ENCODE measurements at places on chromosomes 1 and 21.
A peak's percentile ranks its signal among the peaks of the same experiment; 100 is the strongest.

- DNase-seq = no peak
These were observed 12.3 kb upstream of the TTC39A start for GRCh38 chr1:51342591-51343206.

GRCh38 chr1:108114033-108114599 is 86.0 kb downstream of the SLC25A24 start:
- DNase-seq = no peak

- no peak for DNase-seq
These were observed 42.7 kb upstream of the DIPK1A start for GRCh38 chr1:93003981-93004380.

DNA sequence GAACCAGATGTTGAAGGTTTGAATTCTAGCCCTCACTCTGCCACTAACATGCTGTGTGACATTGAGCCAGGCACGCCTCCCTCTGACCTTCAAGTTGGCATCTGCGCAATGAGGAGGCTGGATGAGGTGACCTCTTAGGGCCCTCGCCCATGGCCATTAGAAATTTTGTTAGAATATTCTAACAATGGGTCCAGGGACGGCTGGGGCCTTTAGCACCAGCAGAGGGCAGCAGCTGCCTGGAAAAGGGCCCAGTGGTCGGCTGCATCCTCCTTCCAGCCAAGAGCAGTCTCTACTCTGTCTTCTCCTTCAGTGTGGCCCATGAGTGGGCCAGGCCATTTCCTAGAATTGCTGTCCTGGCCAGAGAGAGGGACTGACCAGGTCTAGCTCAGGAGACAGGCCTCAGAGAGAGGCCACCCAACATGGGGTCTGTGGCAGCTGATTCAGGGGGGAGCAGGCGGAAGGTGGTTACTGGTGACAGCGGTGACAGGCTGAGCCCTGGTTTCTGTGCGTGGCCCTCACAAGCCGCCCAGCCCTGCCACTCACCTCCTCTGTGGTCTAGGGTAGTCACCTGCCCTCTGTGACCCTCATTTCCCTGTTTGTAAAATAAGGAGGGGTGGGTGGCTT is 101.3 kb upstream of the ACTL8 start:
- no peak for DNase-seq

GRCh38 chr1:63454269-63454668 is 68.8 kb downstream of the ITGB3BP start:
- no peak for DNase-seq

- DNase-seq = peak; percentile 62
These were observed 40.6 kb downstream of the MAPKAPK2 start for GRCh38 chr1:206725109-206725963.

- DNase-seq = no peak
These were observed 133.8 kb downstream of the GLIS1 start for GRCh38 chr1:53605181-53605580.

- DNase-seq = no peak
These were observed 26.2 kb downstream of the RASAL2 start for GRCh38 chr1:178120088-178120487.

DNA sequence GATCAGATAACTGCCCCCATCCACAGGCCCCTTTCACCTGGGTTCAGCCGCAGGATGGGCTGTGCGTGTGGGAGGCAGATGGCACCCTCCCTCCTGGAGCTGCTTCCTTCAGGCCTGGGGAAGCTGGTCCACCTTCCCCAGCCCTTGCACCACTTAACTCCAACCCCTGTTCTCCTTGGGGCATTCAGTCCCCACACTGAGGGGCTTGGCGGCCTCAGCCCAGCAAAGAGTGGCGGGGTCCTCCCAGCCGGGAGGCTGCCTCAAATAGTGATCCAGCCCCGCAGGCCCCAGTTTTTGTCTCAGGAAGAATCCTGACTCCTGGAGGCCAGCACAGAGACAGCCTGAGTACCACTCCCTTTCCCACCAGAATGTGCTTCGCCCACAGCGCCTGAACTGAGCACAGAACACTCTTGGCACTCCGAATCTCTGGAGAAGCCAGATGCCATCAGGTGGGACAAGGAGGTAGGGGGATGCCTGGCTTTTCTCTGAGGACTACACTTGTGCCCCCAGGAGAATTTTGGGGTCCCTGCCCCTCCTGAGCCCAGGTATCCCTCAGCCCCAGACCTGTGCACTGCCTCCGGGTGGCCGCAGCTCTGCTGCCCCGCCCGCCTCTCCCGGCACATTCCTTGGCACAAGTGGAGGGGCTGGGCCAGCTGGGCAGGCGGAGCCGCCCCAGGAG is 936 bp downstream of the PAQR6 start:
- DNase-seq = no peak

GRCh38 chr1:59903141-59903754 is 23.3 kb downstream of the CYP2J2 start:
- DNase-seq = no peak

DNA sequence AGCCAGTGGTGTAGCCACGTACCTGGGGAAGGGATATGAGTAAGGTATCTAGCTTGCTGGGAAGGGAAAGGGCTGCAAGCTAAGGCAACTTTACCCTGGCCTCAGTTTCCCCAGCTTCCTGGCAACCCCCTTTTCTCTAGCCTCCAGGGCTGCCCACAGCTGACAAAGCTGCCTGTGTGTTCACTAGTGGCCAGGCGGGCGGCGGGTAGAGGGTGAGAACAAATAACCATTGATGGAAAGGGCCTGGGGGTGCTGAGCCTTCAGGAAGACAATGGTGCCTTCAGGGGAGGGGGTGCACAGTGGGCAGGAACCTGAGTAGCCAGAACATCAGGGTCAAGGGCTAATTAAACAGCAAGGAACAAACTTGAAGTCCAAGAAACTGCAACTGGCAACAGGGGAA is 6.1 kb downstream of the CERS2 start:
- no peak for DNase-seq

DNA sequence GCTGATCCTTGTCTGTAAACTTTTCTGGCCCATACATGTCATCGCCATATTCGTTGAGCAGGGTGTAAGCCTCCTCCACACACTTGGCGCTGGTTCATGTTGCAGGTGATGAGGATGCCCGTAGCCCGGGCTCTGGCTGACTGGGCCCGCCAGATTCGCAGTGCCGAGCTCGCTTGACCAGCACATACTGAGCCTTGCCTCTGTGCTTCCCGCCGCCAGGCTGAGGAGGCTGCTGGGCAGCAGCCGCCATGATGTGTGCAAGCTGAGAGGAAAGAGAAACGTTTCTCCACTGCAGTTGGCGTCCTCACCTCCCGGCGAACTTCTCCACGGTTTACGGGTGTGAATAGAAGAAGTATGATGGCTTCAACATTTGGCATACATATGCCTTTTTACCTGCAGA is 89.2 kb downstream of the LTN1 start:
- DNase-seq = no peak

DNA sequence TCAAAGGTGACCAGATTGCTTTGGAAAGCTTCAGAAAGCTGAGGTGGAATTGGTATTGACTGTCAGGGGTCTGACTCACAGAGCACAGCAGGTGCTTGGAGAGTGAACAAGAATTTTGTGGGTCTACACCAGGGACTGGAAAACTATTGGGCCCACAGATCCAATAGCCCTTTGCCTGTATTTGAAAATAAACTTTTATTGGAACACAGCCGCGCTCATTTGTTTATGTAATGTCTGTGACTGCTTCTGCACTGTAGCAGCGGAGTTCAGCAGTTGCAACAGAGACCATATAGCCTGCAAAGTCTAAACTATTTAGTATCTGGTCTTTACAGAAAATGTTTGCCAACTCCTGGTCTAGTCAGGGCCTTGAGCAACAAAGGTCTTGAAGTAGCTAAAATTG is 315.6 kb downstream of the NFIA start:
- DNase-seq = no peak

- DNase-seq = no peak
These were observed 601 bp downstream of the CCT8 start for GRCh38 chr21:29072873-29073221.

DNA sequence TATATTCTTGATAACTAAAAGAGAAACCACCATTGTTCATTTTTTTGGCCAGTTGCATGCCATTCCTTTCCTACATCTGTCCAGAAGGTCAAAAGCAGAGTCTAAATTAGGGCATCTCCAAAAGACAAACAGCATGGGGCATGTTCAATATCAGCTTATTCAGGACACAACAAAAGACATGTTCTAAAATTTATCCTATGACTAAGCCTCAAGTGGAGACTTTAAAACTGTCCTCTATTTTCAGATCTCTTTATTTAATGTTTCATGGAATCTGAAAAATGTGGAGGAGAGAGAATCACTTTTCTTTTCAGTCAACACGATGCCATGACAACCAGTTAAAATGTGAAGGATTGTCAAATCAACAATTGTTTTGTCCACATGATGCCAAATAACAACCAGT is 303.4 kb upstream of the PRMT6 start:
- no peak for DNase-seq

- no peak for DNase-seq
These were observed 691.7 kb upstream of the ADGRL2 start for GRCh38 chr1:81109038-81109437.

DNA sequence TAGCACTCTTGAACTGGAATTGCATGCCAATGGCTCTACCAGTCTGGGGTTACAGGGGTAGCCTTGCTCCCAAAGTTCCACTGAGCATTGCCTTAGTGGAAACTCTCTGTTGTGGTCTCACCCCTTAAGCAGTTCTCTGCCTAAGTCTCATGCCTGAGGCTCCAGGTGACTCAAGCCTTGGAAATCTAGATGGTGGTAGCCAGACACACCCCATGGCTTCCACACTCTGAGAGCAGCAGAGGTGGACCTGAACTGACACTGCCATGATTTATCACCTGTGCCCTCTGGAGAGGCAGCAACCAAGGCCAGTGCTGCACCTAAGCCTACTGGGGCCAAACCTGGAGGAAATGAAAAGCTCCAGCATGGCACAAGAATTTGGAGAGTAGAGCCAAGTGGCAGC is 285.7 kb upstream of the PKN2 start:
- DNase-seq = no peak

- no peak for DNase-seq
These were observed 251.9 kb downstream of the DPYD start for GRCh38 chr1:97668945-97669344.

GRCh38 chr1:20058531-20058930 is 11.5 kb upstream of the PLA2G5 start:
- DNase-seq = peak; percentile 44

GRCh38 chr1:214028649-214029406 is 41.1 kb downstream of the PROX1 start:
- no peak for DNase-seq

DNA sequence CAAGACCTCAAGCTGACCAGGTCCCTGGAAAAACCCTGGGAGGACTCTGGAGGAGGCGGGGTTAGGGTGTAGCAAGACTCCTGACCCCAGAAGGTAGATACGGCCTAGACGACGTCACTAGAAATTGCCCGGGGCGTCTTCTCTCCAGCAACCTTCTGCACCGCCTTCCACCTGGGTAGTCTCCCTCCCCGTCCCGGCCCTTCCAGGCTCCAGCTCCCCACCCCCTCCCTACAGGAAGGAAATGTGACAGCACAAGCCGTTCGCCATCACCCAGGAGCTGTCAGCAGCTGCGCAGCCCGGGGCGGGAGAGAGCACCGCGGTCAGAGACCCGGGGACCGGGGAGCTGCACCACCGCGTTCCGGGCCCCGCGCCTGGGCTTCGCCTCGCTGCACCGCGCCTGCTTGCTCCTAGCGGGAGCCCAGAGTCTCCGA is 20.0 kb downstream of the SERTAD4 start:
- no peak for DNase-seq

DNA sequence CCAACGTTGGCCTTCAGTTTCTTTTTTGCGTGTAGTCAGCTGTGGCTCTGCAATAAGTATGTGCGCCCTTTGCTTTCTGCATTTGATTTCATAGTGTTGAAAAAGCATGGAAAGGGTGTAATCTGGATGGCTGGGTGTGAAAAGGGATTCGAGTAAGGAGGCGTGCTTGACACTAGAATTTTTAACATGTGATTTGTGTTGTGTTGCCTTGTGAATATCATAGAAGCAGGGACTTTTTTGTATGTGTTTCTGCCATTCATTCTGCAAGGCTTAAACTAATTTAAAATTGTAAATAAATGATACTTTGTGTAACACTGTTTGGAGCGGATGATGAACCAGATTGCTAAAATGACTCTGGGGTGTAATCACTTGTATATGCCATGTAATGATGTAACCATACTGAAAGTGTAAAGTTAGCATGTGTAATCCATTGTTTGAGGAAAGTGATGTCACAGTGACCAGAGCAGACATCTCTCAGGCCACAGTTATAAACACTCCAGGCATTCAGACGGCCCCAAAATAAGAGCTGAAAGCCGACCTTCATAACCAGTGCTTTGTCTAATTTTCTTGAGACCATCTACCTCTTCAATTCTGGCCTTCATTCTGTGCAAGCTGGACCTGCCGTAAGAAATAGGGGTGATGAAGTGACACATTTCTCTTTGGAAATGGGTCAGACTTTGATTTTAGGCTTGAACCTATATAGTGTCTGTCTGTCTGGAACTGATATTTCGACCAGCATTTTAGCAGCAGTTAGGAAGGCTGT is 618 bp downstream of the SH3BGR start:
- no peak for DNase-seq

DNA sequence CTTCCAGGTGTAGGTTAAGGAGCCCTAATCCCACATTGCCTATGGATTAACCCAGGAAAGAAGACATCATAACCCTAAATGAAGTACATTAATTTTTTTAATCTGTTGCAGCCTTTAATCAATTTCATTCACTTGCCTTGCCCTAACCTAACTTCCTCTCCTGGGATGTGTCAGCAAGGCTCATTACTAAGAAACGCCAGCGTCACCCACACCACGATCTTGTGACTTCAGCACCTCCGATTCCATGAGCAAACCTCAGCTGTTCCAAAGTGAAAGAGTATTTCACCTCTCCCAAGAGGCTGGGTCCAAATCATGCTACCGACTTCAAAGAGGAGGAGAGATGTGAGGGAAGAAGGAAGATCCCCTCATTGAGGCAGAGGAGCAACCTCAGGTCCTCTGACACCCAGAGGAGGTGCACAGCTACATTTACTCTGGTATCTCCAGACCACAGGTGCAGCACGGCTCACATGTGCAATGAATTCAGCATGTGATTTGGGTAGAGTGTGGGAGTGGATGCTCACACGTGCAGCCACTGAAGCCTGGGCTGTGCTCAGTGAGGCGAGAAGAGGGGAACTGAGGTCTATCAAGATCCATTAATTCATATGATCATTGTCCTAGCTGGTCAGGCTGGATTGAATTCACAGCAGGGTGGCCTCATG is 134.1 kb downstream of the SLC30A10 start:
- DNase-seq = no peak

DNA sequence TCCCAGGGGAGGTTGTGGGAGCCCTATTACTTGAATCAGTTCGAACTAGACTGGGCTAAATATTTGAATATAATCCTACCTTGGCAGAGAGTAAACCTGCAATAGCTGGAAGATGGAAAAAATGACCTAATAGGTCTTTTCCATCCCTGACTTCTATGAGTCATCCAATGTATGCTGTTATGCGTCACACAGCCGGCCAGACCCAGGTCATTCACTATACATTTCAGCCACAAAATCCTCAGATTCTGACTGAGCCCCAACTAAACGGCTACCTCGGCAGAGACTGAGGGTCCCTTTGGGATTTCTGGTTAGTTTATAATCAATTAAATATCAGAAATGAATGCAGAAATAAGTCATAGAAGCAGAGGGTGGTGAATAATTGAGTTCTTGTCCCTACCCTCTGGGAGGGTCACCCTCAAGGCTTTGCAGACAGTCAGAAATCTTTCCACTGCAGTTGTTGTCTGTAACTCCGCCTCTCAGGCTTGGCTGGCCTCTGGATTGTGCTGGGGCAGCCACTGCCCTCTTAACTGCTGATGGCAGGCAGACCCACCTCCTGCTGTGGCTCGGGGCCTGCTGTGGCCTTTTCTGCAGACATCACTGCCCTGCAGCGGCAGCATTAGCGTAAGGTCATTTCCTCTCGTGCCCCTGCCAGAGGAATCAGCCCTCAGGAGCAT is 240.5 kb downstream of the TGFB2 start:
- no peak for DNase-seq

- DNase-seq = no peak
These were observed 16.8 kb upstream of the PLEKHG5 start for GRCh38 chr1:6508154-6508815.
